Posterior cingulate gyrus (tissue), 11 donors: ENCODE measurements at places on chromosomes 3 and 15.

- DNase-seq = no peak
These were observed 23.3 kb downstream of the LRCH3 start for GRCh38 chr3:197814372-197814771.

DNA sequence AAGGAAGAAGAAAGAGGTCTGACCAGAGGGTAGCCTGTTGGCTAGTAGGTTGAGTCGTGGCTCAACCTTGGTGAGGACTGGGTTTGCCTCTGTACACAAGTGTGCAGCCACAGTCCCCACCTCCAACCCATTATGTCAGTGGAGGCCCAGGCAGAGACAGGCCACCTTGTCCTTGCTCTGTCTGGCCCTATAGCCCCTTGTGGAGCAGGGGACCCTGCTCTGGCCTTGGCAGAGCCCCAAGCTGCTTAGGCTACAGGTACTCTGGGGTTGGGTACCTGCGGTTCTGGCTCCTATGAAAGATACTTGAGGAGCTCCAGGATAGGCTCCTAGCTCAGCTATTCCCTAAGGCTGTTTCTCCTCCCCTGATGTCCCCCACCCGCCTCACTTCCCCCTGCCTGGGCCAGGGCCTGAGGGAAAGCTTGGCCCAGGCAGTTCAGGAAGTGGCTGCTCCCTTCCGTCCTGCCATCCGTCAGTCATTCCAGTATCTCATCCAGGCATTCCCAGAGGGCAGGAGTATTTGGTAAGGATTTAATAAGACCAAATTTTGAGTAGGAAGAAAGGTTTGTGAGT is 44.0 kb downstream of the FGD5 start:
- no peak for DNase-seq

GRCh38 chr15:84807228-84807627 is 9.9 kb upstream of the ALPK3 start:
- no peak for DNase-seq

DNA sequence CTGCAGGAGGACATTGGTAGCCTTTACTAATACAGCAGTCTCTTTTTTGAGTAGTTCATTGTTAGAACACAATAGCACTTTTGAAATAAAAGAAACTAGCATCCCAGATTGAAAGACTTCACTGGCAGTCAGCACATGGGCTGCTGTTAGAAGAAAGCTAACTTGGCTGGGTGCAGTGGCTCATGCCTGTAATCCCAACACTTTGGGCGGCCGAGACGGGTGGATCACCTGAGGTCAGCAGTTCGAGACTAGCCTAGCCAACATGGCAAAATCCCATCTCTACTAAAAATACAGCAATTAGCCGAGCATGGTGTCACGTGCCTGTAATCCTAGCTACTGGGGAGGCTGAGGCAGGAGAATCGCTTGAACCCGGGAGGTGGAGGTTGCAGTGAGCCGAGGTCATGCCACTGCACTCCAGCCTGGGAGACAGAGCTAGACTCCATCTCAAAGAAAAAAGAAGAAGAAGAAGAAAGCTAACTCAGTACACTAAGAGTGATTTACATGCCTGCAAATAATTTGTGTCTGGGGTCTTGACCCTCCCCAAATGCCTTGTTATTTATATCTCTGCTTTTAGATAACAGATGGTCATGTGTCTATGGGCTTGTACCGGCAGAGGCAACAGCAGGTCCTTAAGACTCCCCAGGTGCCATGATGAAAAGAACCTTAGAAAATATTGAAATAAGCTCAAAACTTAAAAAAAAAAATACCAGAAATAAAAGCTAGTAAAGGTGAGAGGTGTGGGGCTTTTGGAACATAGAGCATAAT is 9.7 kb downstream of the TPM1 start:
- no peak for DNase-seq

GRCh38 chr15:62951481-62951880 is 91.1 kb upstream of the TPM1 start:
- no peak for DNase-seq

DNA sequence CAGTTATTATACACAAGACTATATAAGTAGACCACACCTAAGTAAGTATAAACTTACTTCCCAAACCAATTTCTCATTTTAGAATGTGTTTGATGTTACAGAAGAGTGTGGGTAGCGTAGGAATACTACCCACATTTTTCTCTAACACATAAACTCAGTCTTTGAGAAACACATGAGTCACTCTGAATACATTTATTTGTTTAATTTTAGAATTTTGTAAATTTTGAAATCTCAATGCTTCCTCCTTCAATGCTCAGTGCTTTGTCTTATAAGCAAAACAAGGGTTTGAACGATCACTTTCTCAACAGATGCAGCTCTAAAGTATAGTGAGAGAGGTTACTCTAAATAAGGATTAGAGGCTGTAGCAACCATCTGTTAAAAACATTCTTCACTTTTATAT is 700.8 kb downstream of the SI start:
- DNase-seq = no peak

DNA sequence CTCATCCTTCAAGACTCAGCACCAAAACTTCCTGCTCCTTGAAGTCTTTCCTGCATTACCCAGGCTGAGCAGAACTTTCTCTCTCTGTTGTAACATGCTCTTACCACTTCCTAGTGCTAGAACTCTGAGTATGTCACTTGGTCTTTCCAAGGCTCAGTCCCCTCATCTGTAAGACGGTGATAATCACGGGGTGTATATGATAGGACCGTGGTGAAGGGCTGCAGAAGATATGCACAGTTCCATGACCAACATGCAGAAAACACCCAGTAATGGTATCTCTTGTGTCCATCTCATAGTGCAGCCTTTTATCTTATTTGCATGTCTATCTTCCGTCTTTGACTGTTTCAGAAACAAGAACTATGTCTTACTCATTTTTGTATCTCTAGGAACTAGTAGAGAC is 154.5 kb downstream of the ZNF621 start:
- no peak for DNase-seq

GRCh38 chr3:27127195-27127594 is 242.0 kb downstream of the NEK10 start:
- no peak for DNase-seq

- DNase-seq = no peak
These were observed 40.7 kb downstream of the SERPINI1 start for GRCh38 chr3:167776066-167776685.

DNA sequence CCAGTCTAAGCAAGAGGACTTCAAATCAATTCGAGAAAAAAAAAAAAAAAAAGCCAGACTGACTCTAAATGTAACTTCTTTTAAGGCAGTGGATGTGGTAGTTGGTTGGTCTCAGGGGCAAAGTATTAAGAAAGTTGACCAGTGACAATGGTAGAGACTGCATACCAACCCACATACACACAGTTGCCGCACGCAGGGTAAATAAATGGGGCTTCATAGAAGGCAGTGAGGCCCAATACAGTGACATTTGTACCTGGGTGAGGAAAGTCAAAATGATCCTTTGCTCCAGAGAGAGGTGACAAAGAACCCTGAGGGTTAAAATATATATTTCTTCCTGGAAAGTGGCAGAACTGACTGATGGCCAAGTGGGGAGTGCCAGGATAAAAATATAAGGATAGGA is 100.8 kb upstream of the MEX3B start:
- DNase-seq = no peak

DNA sequence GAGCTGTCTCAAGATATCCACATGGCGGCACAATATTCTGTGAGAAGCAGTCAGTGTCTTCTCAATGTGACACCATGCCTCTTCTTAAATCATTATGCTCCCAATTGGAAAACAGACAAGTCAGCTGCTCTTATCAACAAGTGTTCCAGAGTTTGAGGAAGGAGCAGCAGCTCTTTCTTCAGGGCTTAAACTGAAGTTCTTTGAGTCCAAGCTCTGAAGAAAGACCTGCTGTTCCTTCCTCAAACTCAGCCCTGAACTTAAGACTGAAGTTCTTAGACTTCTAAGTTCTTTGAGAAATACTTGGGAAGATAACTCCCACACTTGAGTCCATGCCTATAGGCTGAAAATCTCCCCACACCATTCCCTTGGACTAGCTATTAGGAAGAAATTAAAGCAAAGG is 43.4 kb downstream of the NPTN start:
- no peak for DNase-seq

DNA sequence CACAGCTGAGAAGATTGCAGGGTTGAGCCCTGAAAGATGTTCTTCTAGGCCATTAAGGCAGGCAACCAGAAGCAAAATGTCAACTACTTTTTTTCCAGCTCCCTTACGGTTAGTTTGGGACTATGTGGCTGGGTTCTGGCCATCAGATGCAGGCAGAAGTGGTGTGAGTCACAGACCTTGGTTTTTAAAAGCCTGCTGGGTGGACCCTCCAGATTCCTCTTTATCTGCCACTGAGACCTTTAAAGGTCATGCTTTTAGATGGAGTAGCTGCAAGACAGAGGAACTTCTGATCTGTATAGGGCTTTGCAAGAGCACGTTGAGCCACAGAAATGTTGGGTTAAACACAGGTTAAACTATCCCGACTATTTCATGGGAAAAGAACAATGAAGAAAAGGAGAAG is 102.9 kb downstream of the CHST2 start:
- DNase-seq = no peak

- DNase-seq = no peak
These were observed 725.5 kb upstream of the ARRDC4 start for GRCh38 chr15:97234851-97235610.

GRCh38 chr3:81161851-81162250 is 599.6 kb downstream of the GBE1 start:
- no peak for DNase-seq

DNA sequence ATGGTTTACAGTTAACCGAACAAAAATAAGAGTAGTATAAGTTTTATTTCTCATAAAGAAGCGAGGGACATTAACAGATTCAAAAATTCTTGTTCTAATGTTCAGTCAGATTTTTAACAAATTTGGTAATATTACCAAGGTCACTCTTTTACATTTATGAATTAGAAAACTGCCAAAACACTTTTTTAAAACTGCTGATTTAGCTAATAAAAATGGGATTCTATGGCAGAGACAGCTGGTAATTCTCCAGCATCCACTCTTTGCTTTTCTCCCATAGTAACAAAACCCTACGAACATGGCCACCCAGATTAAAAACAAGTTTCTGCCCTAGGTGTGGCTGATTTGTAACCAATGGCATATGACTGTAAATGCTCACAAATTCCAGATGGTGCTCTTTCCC is 71.2 kb downstream of the GPR160 start:
- DNase-seq = no peak

DNA sequence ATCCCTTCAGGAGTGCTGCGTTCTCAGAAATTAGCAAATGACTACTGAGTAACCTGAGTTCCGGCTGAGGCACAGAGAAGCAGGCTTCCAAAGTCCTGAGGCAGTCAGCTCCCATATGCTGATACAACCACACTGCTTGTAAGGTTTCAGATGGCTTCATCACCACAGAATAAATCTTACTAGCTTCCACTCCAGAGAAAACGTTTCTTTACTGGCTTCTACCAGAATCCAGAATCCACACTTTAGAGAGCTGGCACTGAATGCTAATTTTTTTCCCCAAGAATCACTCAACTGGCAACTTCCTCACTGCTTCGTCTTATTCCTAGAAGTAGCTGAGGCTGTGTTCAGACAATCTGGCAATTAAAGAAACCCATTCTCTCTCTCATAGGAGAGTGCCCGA is 21.4 kb downstream of the TAMM41 start:
- no peak for DNase-seq

DNA sequence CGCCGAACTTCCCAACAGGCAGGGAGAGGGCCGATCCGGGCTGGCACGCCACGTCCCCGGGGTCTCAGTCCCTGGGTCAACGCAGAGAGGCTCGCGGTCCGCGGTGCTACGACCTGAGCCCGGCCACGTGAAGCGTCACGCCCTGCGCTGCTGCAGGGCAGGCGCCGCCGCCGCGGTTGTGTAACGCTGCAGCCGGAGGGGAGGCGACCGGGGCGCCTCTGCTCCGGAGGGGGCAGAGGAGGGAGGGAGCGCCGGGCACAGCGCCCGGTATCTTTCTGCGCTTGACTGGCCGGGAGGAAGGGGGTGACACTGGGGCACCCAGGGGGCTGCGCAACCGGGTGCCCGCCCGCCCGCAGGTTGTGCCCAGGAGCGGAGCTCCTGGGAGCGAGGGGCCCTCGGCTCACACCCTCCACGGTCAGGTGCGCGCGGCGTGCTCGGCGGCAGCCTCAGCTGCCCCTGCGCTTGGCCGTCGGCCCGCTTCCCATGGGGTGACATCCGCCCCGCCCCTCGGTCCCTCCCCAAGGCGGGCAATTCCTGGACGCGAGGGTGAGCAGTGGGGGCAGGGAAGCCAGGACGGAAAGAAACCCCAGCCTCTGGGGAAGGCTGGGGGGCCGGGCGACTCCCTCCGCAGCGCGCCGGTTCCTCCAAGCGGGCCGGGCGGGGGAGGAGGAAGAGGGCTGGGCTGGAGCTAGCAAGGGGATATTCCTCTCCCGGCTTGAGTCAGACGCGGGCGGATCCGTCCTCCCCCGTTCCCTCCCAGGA is 852 bp upstream of the BHLHE40 start:
- peak; percentile 98 for DNase-seq

DNA sequence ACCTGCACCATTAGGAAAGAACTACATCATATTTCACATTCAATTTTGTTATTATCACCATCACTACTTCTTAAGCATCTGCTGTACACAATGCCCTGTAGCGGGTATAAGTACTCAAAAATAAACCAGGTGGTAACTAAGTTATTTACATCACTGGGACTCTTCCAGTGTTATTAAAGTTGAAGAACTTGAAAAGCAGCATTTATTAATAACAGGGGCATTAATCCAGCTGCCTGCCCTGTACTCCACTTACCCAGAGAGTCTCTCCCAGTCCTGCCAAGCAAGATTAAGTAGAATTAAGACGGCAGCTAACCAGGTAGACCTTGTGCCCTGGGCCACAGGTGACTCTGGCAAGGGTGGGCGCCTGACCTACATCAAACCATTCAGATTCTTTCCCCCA is 65.2 kb downstream of the FHIT start:
- DNase-seq = no peak

- DNase-seq = no peak
These were observed 1.3 kb upstream of the MESD start for GRCh38 chr15:80990955-80991354.

DNA sequence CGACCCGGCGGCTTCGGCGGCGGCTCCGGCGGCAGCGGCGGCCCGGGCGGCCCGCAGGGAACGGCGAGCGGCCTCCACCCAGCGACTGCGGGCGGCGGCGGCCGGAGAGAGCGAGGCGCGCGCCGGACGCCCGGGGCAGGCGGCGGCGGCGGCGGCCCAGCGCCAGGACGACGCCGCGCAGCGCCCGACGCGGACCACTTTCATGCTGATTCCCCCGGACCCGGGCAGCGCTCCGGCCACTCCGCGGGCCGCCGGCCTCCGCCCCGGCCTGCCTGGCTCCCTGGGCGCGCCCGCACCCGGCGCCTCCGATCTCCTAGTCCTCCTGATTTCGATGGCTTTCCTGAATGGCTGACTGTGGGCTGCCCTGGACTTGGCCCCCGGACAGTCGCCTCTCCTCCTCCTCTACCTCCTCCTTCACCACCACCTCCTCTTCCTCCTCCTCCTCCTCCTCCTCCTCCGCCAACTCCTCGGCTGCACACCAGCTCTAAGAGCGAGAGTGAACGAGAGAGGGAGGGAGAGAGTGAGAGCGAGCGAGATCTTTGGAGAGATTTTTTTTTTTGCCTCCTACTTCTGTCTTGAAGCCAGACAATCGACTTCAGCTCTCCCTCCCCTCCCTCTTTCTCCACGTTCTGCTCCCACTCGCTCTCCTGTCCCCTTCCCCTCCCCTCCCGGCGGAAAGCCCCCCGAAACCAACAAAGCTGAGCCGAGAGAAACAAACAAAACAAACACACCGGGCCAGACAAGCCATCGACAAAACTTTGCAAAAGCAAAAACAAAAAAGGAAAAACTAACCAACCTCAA is 844 bp downstream of the NR2F2 start:
- DNase-seq = peak; percentile 46

GRCh38 chr3:58214484-58215316 is 3.9 kb upstream of the DNASE1L3 start:
- DNase-seq = no peak
